ENCODE measurements at places on chromosomes 1 and 21.
A peak's percentile ranks its signal among the peaks of the same experiment; 100 is the strongest.

DNA sequence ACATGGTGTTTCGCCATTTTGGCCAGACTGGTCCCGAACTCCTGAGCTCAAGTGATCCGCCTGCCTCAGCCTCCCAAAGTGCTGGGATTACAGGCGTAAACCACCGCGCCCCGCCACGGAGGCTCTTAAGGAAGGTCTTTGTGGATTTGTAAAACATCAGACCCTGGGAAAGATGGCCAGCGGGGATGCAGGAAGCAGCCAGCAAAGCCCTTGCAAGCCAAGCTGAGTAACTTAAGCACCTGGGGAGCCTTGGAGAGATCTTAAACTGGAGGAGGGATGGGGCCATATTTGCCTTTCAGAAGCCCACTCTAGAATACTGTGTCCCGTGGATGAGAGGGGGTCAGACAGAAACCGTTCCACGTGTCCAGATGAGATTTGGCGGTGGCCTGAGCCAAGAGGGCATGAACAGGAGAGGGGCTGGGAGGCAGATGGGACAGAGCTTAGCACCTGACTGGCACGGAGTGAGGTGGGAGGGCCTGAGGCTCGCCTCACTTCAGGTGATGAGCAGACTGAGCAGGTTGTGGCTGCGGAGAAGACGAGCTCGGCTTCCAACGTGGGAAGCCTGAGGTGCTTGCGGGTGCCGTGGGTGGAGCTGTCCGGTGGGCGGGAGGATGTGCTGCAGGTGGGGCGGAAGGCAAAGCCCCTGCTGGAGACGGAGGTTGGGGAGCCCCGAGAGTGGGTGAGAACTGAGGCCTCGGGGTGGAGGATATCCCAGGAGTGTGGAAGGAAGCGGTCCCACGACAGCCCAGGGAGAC, 11.7 kb downstream of the C1orf216 start:
- no peak for DNase-seq

DNA sequence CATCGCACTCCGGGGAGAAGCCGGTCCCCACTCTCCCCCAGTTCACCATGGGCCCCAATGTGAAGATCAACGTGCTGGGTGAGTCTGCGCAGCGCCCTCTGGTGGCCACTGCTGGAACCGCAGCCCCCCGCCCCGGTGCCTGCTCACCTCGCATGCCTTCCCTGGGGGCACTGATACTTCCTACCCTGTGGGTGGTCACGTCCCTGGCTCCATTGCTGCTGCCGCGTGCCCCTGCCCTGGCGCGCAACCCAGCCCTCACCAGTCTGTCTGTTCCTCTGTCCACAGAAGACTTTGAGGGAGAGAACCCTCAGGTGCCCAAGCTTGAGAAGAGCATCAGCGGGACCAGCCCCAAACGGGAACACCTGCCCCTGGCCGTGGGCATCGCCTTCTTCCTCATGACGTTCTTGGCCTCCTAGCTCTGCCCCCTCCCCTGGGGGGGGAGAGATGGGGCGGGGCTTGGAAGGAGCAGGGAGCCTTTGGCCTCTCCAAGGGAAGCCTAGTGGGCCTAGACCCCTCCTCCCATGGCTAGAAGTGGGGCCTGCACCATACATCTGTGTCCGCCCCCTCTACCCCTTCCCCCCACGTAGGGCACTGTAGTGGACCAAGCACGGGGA, 7.6 kb downstream of the EFNA3 start:
- peak; percentile 53 for DNase-seq

GRCh38 chr1:172308577-172308976, 111.9 kb upstream of the C1orf105 start:
- peak; percentile 44 for DNase-seq

- peak; percentile 42 for DNase-seq
Observed at GRCh38 chr21:37407719-37408420, 41.3 kb downstream of the DYRK1A start.

DNA sequence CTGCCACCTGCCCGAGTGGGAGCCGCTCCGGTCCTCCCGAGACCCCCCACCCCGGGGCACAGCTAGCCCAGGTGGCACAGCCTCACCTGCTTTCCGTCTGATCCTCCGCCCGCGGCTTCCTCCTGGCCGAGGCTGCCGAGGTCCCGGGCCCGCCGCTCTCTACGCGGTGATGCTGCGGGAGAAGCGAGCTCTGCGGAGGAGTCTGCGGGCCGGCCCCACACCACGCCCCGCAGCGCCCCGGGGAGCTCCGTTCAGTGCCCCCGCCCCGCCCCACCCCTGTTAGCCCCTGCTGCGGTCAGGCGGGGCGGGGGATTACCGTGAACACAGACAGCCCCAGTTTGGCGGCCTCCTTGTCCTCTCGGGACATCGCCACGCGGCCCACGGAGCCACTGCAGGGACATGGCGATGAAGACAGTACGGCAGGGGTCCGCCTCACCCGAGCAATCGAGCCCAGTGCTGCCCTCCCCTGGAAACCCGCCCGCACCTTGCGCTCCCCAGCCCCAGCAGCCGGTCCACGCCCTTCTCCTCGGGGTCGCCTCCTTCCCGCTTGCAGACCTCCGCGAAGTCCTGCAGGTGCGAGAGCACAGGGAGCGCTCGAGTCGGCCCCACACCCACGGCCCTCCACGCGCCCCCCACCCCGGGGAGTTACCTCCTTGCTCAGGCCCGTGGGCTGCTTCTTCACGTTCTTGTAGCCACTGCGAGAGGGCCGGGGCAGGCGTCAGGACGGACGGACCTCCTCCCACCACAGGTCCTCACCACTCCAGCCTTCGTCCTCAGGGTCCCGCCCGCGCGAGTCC, 933 bp downstream of the C1orf35 start:
- DNase-seq, result peak; percentile 26

DNA sequence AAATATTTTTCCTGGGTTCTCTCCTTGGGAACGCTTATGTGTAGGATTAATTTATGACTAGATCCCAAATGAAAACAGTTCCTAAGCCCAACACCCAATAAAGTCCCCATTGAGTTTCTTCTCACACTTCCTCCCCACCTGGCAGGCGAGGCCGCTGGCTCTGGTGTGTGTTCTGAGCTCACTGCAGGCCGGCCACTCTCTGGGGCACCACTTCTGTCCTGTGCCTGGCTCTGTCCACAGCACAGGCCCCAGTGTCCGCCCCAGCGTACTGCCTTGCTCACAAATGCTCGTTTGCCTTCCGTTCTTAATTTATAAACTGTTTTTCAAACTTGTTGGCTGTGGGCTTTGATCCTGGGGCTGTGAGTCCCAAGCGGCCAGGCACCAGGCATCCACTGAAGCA, 90.6 kb downstream of the TLR5 start:
- DNase-seq, result no peak

GRCh38 chr1:9892563-9893528, 17.2 kb downstream of the CTNNBIP1 start:
- peak; percentile 59 for DNase-seq

DNA sequence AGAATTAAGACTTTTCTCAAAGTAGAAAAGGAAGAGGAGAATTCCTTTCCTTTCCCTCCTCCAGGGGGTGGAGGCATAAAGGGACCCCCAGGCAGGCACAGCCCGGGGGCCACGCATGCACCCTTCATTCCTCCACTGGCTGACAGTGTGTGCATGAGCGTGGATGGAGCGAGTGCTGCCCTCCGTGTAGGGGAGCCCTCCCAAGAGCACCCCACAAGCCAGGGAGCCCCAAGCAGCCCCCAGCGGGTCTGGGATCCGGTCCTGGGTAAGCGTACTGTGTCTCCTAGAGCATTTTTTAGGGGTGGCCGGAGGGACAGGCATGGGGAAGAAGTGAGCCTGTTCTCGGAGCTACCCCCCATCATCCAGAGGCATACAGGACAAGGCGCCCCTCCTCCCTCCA, 120.5 kb downstream of the SIK1 start:
- DNase-seq, result no peak

DNA sequence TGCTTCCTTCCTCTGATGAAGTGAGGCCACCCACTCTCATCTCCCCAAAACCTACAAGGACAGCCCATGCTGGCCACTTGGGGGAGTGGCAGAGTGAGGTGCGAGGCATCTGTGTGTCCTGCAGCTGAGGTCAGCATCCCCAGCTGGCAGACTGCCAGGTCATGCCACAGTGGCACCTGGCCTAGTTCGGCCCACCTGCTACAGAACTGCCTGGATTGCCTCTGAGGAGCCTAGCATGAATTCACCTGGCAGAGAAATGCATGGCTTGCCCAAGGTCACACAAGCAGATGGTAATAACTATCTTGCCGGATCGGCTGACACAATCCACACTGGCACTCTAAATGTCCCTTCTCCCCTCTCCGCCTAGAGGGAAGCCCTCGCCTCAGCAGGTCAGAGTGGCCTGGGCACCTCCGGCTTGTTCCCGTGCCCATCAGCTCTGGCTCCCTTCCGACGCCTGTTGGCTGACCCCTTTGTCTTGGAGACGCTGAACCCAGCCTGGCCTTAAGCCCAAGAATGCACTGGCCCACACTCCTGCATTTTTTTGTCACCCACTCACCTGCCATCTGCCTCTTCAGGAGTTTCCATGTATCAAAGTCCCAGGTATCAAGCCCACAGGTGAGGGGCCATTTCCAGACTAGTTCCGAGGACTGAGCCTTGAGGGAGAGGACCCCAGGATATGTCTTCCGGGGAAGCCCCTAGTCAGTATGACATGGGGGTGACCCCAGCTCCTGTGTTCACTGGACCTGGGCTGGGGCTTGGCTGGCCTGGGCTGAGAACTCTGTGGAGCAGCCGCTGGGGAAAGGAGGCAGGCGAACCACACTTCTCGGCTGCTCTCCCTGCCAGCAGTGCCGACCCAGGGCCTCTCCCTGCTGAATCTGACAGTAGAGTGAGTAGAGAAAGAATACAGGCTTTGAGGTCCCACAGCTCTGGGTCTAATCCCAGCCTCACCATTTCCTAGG, 21.7 kb downstream of the ECE1 start:
- DNase-seq, result no peak

- DNase-seq, result no peak
Observed at GRCh38 chr1:40853885-40854170, 8.3 kb downstream of the CITED4 start.

GRCh38 chr1:202149566-202149965, 5.0 kb upstream of the ARL8A start:
- no peak for DNase-seq

DNA sequence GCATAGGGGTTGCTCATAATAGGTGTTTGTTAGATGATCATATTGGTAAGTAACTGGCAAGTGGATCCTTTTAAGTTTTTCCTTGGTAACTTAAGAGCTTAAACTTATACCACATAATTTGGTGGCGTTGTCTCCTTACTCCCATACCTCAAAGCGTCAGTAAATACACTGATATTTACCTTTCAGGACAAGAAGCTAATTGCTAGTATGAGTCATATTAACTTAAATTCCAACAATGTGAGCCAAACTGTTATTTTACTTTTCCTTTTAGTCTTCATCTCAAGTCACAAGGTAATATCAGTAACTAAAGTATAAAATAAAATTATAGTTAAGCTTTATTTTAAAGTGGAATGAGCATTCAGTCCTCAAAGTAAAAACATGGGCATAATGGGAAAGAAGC, 9.0 kb upstream of the SH3GLB1 start:
- no peak for DNase-seq

GRCh38 chr1:150295476-150295875, 1.8 kb downstream of the MRPS21 start:
- no peak for DNase-seq

GRCh38 chr1:8334106-8334851, 16.4 kb downstream of the SLC45A1 start:
- DNase-seq, result no peak

DNA sequence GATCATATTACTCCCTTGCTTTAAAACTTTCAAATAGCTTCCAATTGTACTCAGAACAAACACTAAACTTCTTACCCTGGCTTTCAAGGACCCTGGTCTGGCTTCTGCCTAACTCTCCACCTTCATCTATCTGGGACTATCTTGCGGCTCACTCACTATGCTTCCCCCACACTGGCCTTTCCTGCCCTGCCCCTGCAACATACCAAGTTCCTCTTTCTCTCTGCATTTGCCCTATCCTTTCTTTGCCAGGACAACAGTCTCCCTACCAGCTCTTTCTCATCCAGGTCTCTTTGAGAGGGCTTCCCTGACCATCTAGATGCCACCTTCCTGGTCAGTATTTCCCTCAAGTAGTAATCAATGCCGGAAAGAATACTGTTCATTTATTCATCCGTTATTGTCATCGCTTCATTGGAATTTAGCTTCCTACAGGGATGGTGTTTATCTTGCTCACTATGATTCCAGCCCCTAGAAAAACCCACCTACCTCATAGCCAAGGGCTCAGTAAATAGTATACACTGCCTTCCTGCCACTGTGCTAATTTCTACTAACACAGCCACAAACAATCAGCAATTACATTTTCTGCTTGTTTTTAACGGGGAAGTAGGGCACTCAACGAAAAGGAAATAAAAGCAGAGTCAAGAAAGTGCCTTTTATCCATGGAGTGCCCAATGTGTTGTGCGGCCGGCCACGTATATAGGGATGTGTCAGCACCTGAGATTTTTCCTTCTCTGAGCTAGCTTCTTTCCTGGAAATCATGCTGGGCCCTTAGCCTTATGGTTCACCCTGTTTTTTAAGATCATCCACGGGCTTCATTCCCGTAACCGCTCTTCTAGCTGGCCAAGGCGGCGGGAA, 521 bp upstream of the CDC7 start:
- no peak for DNase-seq

DNA sequence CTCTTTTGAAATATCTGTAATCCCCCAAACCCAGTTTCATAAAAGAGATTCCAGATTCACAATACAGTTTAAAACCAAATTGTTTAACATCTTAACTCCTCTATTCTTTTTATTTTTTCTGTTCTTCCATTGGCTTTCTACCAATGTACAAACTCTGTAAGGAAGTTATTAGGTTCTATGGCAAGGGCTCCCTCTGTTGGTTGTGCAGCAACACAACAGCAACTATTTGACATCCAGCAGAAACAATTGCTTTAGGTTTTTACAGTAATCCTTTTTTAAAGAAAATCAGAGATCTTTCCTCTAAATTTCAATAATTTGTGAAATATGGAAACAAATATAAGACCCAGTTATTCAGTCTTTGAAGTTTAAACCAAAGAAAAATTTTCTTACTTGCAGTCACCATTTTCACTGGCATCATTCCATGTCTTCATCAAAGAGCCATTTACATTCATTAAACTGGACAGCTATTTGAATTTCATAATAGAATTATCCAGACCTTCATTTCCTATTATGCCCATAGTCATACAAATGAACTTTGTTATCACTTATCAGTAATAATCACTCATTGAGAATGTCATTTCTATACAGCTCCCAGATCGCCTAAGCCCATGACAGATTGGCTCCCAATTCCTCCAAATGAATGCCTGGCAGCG, 46.5 kb upstream of the RNF11 start:
- peak; percentile 86 for DNase-seq

GRCh38 chr1:52727114-52727586, 897 bp downstream of the ZYG11B start:
- DNase-seq, result no peak

- DNase-seq, result no peak
Observed at GRCh38 chr1:113654883-113655282, 104.4 kb downstream of the PHTF1 start.

Measured in fibroblast of pulmonary artery (primary cell).